ENCODE measurements at places on chromosomes 4 and X.

DNA sequence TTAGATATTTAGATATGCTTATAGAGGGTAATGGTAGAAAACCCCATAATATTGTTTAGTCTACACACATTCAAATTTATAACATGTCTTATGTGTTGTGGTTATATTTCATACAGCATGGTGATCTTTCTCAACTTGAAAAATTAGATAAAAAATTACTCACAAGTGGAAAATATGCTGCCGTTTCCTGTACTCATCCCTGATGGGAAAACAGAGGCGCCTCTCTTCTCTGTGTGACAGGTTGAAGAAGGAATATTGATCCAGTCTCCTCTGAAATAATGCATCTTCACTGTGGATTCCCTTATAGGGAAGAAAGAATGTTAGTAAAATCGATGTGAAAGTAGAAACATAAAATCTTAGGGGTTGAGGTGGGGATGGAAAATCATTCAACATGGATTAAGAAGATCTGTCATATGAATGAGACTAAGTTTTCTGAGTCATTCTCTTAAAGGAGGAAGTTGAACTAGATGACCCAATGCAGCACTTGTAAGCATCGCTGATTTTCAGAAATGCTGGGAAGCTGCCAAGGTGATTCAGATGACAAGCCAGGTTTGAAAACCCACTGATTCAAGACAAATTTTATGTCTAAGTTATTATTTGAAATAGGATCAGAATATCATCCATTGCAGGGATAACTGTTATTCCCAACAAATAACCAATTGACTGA is 70.7 kb downstream of the ANKRD50 start:
- DNase-seq, result no peak

DNA sequence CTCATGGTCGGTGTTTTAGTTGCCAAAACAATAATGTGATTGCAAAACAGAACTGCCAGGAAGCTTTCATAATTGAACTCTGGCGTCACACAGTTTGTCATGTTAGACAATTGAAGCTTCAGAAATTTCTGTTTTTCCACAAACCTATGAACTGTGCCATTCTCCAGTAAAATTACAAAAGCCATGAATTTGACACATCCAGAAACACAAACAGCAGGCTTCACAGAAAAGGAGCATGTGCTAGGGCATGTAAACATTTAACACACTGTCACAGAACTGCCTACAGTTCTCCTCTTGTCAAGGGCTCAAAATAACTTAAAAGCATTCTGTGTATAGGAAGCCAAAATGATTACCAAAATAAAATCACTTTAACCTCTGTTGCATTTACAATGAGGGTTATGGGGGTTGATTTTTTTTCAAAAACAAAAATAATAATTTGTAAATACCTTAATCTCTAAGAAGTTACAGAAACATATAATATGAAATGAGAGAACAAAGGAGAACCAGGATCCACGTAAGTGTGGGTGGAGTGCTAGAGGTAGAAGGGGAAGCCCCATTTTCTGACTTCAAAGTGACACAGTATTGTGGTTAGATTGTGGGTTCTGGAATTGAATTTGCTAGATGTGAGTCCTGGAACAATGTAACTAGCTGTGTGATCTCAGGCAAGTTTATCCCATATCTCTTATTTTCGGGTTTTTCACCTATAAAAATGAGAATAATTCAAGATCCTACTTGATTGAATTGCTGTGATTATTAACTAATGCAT is 295.0 kb downstream of the CENPC start:
- no peak for DNase-seq

GRCh38 chrX:16671005-16671404 is 21.0 kb downstream of the S100G start:
- peak; percentile 49 for DNase-seq

GRCh38 chr4:41874398-41874797 is 60.8 kb upstream of the TMEM33 start:
- DNase-seq, result no peak

DNA sequence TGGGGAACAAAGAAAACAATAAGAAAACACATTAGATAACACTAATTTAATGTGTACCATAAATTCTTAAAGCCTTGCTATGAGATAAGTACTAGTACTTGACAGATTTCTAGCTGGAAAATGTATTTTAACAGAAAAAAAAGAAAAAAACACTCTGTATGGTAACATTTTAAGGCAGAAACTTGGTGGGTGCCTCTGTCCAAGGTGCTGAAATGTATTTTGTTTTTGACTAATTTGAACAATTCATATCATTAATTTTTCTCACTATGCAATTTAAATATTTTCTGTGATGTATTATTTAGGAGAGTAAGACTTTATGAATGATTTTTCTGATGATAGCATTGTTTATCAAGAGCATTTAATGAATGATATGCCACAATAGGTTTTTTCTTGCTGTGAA is 107.5 kb downstream of the GABRG1 start:
- no peak for DNase-seq

DNA sequence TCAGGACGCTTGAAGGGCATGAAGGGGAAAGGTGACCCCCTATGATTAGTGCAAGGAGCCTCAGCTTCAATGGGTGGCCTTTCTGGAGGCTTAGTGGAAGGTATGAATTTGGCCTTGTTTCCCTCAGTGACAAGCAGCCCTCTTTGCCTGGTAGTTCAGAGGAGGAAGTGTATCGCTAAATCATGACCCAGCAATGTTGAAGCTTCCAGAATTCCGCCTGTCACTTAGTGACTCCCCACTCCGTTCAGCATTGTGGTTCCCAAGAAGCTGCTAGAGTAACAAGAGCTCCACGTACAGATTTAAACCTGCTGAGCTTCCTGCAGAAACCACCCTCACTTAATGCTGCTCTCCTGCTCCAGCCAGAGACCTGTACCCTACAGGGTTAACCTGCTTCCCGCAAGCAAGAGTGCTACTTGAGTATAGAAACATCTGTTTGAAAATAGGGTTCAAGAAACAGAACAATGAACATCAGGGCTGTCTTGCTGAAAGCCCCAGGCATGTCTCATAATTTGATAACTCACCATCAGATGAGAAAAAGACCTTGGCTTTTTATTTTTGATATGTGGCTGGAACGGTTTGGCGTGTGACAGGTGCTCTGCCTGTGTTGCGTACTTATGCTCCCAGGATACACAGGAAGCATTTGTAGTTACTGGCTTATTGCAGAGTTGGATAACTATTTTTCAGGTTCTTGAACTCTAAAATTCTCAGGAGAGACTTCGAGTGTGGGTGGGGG is 105.2 kb downstream of the UCHL1 start:
- DNase-seq, result peak; percentile 63

DNA sequence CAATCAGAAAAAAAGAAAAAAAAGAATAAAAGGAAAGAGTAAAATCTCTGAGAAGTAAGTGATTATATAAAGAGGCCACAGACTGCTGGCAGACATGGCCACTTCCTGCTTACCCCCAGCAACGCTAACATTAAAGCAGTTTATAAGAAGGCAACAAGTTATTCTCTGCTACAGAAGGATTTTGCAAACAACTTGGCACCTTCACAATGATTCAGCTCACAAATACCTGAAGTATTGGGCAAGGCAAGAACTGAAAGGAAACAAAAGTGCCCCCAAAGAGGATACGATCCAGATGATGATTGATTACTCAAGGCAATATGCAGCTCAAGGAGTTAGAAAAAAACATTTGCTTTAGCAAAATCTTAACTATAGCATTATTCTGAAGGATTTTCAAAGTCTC is 718.8 kb downstream of the KLHL13 start:
- no peak for DNase-seq

DNA sequence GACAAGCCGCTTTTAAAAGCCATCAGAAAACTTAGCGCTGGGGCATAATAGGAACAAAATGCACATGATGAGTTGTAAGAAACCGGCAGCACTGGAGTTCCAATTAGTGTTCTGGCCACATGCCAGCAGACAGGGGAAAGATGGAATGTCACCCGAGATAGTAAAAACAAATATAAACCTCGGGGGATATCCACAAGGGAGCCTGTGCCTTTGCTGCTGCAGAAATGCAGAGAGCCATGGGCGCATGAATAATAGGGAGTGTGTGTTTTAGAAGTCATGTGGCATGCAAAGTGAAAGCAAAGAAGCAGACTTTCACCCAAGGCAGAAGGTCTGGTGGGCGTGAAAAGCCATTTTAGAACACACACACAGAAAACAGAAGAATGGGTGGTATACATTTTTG is 19.1 kb downstream of the GPRASP3 start:
- DNase-seq, result no peak

DNA sequence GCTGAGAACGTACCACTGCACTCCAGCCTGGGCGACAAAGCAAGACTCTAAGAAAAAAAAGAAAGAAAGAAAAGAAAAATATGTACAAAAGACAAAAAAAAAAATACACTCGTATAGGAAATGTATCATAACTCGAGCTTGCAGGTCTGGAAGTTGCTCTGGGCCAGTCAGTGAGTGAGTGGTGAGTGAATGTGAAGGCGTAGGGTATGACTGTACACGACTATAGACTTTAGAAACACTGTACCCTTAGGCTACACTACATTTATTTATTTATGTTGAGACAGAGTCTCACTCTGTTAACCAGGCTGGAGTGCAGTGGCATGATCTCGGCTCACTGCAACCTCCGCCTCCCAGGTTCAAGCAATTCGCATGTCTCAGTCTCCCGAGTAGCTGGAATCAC is 29.4 kb downstream of the EVC2 start:
- no peak for DNase-seq

GRCh38 chr4:5870701-5871100 is 22.2 kb downstream of the CRMP1 start:
- no peak for DNase-seq

GRCh38 chr4:22385611-22386011 is 130.3 kb downstream of the ADGRA3 start:
- no peak for DNase-seq

- no peak for DNase-seq
These were observed 580.6 kb downstream of the EPHA5 start for GRCh38 chr4:65089666-65090065.

DNA sequence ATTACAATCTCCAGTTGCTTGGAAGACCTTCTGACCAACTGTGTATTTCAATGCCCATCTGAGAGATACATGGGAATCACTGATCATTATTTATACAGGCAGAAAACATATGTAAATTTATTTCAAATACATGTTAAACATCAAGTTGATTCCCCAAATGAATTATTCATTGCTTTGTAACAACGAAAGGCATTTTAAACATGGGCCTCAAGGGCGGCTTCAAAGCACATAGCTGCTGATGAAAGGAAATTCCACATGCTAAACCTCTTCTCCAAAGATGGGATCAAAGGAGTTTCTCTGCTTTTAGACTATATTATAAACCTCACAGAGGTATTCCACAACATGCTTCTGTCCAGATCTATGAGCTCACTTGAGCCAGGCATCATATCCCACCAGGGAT is 4.3 kb upstream of the RAB40A start:
- DNase-seq, result no peak

GRCh38 chrX:47746446-47746845 is 87.5 kb upstream of the UXT start:
- no peak for DNase-seq

GRCh38 chr4:75107755-75108612 is 175.1 kb downstream of the PARM1 start:
- no peak for DNase-seq

- DNase-seq, result no peak
These were observed 10.2 kb downstream of the UBE2D3 start for GRCh38 chr4:102817021-102817605.

DNA sequence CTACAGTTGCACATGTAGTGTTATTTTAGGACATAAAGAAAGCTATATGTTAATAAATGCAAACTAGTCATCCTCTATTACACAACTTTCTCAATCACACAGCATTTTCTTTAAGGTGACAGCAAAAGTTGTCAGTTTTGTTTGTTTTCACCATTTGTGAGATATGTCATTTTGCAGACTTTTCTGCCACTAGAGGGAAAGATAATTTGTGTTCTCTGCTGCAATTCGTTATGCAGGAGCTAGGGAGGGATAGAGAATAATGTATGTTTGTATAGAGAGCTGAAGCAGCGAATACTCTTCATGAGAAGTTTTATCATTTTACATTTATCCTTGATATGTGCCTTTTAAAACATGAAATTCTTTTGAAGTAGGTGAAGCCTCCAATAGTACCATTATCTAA is 670.6 kb upstream of the ATOH1 start:
- no peak for DNase-seq

DNA sequence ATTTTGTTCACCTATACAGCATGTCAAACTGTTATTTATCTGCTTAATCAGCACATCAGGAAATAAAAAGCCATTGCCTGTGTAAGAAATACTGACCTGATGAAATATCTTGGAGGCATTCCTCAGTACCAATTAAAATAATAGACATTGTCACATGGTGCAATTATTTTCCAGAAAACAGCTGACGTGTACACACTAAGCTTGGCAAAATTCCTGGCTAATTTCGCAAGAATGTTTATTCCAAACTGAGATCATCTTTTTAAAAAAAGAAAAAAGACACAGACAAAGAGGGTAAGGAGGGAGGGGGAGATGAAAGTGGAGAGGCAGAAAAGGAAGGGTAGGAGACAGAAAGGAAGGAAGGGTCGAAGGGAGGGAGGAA is 61.9 kb upstream of the NFKB1 start:
- DNase-seq, result peak; percentile 11

DNA sequence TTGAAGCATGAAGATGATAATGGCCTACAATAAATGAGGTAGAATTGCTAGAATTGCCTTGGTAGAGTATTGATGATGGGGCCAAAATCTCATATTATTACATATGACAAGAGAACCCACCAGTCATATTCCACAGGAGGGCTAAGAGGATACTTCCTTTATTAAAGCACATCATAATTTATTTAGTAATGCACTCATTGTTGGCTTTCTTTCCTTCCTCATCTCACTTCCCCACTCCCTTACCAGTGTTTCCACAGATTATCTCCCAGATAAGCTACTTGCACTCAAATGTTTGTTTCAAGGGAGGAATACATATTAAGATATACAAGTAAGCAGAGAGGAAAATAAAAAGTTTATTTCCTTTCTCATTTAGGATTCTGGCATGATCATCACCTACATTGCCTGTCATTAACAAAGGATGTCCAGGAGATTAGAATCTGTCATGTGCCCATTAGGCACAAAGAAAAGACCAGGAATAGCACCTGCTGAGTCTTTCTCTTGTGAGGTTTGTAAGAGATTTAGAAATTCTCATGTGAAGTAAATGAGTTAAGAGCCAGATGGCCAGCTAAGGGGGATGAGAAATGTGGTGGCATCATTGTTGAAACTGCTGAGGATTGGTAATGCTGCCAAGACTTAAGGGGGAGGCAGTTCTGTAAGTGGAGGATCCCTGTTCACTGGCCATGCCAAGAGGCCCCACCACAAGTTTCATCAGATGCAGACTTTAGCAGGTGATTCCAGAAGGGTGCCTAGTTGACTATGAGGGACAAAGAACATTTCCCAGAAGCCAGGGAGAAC is 52.4 kb upstream of the PRDM8 start:
- DNase-seq, result no peak

Measured in putamen (tissue), 1 donor.